GM20000 (cell line): ENCODE measurements at places on chromosomes 6 and 20.

DNA sequence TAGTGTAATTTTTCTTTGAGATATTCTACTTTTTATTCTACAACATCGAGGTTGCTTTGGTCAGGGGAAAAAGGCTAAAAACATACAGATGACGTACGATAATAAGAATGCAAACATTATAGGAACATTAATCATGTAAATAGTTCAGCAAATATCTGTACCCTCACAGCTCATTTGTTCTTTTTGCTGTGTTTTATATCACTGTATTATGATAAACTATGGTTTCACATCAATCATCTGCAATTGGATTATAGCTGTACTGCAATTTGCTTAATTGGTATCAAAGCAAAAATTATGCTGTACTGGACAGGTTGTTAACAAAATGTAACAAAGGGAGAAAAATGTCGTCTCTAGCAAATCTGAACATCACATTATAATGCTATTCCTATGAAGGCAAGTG is 597.1 kb downstream of the EPHA7 start:
- DNase-seq: no peak

DNA sequence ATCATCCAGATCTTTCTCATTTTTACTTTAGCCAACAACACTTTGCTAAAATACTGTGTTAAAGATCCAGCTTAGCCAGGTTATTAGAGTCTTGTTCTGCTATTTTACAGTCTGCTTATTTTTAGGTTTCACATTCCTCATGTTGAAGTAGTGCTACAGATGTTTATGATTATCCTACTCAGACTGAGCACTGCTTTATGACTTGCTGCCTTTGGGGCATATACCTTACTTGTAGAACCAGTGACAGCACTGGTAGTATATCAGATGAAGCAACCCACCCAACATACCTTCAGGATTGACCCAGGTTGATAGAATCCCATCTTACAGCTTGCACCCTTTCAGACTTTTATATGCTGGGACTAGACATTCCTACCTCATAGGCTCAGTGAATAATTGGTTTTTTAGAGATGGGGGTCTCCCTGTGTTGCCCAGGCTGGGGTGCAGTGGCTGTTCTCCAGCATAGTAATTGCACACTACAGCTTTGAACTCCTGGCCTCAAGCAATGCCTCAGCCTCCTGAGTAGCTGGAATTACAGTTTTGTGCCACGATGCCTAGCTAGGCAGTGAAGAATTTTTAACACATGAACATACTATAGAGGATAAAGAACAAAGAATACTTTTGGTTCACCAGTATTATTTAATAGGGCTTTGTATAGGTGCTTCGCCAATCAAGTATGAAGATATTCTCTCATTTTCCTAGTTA is 63.8 kb upstream of the DYNLRB1 start:
- DNase-seq: no peak

DNA sequence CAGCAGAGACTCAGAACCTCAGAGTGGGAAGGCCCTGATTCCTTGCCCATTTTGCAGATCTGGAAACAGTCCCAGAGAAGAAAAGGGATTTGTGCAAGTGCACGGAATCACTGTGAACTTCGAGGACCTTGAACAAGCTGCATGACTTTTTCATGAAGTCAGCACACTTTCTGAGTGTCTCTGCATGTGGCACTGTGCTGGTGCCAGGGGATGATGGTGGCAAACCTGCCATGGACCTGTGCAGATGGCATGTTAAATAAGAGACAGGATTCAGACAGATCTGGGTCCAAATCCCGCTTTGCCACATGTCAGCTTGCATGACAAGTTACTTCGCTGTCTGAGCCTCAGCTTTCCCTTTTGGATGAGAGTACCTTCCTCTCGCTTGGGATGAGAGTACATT is 26.8 kb downstream of the ZNF831 start:
- no peak for DNase-seq

DNA sequence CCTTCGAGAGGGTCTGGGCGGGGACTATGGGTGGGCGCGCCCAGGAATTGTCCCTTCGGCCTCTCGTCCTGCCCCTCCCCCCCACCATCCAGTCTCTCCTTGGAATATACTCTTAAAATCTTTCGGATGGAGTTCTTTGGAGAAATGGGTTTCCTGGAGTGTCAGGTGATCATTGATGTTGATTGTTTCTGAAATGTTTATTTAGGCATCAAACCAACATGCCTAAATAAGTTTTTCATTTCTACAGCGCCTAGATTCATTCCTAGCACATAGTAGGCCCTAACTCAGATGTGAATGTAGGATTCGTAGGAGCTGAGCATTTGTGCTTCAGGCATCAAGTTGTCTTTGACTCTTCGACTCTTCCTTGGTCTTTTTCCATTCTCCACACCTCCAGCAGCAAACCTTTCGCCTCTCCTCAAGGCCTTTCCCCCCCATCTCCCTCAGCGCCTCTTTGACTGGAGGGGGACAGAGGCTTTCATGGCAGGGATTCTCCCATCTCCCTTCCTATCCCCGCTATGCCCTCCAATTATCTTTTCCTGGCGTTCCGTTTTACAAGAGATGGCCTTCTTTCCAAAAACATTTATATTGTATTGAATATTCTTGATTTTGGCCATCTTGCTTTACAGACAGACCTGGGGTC is 610 bp downstream of the CASP8AP2 start:
- no peak for DNase-seq

DNA sequence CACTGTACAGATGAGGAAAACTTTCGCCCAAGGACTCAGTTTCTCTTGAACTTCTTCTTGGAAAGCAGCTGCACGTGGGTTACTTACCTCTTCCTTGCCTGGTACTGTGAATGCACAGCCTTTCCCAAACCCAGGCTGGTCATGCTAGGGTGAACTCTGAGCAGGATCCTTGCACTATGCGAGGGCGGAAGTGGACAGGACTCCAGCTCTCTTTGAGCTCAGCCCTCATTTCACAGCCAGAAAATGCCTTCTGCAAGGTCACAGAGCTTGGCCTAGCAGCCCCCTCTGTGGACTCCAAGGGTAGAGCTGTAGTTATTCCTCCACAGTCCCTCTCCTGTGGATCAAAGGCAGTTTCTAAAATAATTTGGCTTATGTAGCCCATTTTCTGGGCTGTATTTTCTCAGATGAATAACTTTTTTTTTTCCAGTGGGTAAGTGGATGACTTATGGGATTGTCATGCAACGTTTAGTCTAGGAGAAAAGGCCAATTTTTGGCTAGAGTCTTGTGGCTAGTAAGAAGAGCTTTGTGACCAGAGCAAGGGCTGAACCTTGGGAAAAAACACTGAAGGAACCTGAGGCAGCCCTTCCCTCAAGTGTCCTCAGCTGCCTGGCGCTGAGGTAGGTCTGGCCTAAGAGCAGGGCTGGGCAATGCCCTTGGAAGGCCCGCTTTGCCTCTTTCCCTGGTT is 172.7 kb downstream of the SCP2D1 start:
- no peak for DNase-seq

DNA sequence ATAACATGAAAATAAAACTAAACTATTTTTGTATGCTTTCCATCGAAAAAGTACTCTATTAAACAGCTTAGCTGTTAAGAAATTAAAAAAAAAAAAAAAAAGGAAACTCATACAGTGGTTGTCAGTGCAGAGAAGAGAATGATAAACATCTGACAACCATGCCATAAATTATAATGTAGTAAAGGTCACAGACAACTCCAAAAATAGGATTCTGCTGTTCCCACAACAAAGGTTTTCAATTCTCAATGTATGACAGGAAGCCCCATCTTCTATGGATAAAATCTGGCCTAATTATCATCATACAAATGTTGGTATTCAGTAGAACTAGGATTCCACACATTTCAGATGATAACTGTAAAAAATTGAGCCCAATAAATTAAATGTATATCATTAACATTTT is 5.0 kb downstream of the PLN start:
- no peak for DNase-seq

GRCh38 chr6:52983159-52983848 is 11.8 kb downstream of the GSTA4 start:
- DNase-seq: no peak

GRCh38 chr20:9942736-9943135 is 92.1 kb upstream of the ANKEF1 start:
- DNase-seq: no peak

GRCh38 chr20:18223409-18223808 is 64.9 kb upstream of the ZNF133 start:
- DNase-seq: no peak

DNA sequence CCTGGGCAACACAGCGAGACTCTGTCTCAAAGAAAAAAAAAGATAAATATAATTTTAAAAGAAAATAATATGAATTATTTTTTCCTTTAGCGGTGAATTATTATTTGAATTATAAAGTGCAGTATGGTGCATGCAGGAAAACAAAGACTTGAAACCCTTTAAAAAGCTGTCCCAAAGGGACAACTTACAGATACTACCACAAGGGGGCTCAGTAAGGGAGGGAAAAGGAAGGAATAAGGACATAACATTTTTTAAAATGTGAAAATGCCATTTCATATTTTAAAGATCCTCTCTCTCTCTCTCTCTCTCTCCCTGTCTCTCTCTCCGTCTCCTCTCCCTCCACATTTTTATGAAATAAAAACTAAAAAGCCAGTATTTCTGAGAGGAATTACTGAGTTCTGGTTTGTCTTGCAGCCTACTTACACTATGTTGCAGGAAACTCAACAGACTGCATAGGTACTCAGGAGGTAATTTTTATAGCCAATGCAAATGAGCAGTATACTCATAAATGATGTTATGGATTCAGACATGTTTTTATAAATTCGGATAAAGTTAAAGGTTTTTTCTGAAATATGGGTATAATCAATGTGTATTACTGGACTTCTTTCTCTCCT is 455.0 kb upstream of the GJE1 start:
- no peak for DNase-seq

DNA sequence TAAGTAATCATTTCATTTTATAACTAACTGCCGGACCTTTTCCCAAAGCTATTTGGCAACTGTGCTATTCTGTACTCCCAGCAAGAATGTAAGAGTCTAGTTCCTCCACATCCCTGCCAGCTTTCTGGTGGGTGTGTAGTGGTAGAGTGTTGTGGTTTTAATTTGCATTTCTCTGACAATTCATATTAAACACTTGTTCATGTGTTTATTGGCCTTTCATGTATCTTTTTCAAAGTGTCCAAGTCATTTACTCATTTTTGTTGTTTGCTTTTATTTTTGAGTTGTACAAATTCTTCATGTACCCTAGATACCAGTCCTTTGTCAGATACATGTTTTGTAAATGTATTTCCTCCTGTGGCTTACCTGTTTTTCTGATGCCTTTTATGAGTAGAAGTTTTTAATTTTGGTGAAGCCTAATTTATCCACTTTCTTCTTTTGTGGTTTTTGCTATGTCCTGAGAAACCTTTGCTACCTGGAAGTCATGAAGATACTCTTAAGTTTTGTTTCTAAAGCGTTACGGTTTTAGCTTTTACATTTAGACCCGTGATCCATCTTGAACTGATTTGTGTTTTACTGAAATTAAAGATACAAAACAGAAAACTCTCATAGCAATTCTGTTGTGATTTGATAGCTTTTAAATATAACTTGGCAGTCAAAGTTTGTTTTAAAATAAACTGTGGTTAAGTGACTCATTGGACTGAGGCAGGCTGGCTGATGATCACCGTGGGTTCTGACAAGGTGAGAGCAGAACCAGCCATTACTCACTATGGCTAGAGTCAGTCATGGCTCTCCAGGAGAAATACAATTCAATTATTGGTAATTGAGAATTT is 8.0 kb downstream of the MYLIP start:
- DNase-seq: no peak

- no peak for DNase-seq
Measured at GRCh38 chr6:160990847-160991405, 643 bp upstream of the MAP3K4 start.

DNA sequence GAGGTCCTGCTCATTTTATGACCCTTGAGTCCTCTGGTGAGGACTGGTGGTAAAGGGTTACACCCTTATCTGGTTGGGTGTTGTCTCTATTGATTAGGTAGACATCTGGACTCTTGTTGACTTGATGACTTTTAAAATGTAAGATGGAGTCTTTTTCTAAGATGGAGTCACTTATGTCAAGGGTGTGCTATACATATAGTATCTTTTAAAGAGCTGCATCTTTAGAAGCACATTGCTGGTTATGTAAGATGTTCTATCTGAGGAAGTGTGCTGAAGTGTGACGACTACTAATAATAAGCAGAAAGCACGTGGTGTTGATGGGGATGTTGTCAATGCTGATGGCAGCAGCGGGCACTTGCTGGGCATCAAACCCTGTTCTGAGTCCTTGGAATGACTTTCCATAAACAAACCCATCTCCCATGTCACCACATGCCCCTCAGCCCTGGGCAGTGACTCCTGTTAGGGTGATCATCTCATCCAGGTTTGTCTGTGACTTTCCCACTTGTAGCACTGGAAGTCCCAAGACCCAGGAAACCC is 229.6 kb downstream of the EYA2 start:
- no peak for DNase-seq

DNA sequence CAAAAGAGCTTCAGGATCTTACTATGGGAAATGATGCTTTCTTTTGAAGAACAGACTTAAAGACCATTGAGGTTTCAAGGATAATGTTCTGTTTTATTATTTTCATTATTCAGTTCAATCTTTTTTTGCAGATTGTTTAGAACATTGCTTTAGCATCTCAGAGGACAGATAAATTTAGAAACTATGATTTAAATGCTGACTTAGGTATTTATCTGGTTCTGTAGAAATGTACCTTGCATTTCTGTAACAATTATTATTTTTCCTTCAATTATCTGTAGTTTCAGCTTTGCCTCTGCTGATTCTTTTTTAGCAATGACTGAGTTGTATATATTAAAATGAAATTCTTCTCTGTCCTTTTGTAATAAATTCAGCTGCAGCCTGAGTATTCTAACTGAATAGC is 205.4 kb upstream of the PCSK2 start:
- no peak for DNase-seq

DNA sequence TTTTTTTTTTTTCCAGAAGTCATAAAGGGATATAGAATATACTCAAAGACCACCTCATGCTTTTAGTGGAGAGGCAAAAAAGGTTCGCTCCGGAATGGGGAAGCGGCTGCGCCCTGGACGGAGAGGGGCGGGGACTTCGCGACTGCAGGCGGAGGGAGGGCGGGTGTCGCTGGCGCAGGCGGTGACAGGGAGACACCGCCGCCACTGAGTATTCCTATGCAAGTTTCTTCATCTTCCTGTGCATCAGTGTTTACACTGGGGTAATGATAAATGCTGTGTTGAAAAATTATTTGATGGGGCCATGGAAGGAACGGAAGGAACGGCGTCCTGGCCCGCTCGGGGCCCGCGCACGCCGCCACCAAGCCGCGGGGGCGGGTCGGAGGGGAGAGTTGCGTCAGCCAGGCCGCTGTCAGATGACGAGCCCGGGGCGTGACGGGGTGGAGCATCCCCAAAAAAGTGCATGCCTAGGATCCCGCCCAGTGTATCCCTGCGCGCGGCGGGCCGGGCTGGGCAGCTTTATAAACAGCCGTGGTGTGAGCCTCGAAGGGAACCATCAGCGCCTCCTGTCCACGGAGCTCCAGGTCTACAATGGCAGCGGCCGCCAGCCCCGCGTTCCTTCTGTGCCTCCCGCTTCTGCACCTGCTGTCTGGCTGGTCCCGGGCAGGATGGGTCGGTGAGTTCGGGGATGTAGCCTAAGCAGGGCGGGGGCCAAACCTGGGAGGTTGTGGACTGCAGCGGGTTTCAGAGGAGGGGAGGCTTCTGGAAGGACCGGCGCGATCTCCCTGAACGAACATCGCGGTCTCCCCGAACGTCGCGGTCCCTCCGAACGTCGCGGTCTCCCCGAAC is at the start of gene ULBP1:
ULBP1 (plus strand) TSS at position 482 of the 846 bp plus-strand sequence; CDS start at position 589, 107 bp downstream.
- peak; percentile 67 for DNase-seq

GRCh38 chr6:111865909-111866546 is 7.2 kb downstream of the FYN start:
- DNase-seq: no peak
